Foreskin keratinocyte (primary cell): ENCODE measurements at places on chromosomes 16 and 17. TPM values are rescaled to one million over a fixed set of nuclear protein-coding genes. Genes with fewer than 3 reads are reported as not detected.

DNA sequence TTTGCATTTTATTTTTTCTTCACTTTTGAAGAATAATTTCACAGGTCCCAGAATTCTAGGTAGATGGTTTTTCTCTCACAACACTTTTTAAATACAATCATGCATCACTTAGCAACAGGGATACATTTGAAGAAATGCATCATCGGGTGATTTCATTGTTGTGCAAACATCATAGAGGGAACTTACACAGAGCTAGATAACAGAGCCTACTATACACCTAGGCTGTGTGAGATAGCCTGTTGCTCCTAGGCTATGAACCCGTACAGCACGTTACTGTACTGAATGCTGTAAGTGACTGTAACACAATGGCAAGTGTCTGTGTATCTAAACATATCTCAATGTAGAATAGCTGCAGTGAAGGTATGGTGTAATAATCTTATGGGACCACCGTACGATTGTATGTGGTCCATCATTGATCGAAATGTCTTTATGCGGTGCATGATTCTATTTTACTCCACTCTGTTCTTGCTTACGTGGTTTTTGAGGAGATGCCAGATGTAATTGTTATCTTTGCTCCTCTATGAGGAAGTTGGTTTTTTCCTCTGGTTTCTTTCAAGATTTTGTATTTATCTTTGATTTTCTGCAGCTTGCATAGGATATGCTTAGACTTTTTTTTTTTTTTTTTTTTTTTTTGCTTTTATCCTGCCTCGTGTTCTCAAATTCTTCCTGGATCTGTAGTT lies 35.5 kb upstream of the TMEM92 start:
- no peak for DNase-seq

DNA sequence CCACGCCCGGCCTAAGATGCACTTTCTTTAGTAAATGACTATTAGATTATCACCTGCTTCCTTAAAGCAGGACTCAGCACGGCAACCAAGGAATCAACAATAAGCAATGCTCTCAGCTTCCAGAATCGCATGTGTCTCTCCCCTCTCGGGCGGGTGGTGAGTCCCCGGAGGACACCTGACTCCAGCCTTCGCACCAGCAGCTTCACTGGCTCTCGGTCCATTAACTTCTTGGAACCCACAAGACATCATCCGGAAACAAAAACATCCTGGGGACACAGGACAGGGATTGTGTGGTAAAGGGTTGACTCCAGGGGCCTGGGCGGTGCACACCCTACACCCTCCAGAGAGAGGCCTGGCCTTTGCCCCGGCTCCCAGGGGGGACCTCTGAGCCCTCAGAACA lies 22.7 kb downstream of the UTS2R start:
- no peak for DNase-seq

DNA sequence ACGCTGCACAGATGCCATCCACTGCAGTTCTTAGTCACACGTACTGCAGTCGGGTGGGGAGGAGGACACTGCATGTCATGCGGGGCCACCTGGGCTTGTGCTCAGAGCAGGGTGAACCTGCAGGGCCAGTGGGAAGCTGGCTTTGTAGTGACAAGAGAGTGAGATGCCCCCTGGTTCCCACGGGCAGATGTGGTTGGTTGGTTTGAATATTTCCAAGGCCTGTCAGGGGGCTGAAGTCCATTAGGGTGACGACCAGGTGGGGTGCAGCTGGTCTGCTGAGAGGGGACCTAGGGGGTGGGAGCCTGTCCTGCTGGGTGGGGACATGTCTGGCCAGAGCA lies 14.3 kb downstream of the ZNF213 start:
- DNase-seq: no peak

The SMIM36 gene
- not detected in 2 replicates for total RNA-seq

The MILR1 gene
- not detected in 2 replicates for total RNA-seq

The KRT24 gene
- total RNA-seq: 0.07 TPM in 1 of 2 replicates, not detected in the other
